Renal cortical epithelial cell (primary cell): ENCODE measurements at places on chromosomes 13 and 19. TPM values are rescaled to one million over a fixed set of nuclear protein-coding genes. Genes with fewer than 3 reads are reported as not detected.

DNA sequence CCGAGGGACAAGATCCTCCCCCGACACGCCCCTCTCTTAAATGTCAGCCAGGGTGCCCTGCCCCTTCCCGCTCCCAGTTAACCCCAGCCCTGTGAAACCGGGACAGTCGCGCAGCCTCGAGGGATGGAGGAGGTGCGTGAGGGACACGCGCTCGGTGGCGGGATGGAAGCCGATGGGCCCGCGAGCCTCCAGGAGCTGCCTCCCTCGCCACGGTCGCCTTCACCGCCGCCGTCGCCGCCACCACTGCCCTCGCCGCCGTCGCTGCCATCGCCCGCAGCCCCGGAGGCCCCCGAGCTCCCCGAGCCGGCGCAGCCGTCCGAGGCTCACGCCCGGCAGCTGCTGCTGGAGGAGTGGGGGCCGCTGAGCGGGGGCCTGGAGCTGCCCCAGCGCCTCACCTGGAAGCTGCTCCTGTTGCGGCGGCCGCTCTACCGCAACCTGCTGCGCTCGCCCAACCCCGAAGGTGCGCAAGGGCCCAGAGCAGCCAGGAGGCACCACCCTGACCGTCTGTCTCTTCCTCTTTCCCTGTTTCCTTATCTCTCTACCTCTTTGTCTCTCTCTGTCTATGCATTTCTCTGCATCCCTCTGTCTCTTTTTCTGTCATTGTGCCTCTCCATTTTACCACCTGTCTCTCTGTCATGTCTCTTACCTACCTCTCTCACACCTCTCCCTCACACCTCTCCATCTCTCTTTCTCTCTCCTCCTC lies at the start of gene NCCRP1:
Gene NCCRP1 (plus strand): TSS at position 105 of the 703 bp plus-strand sequence. CDS start 19 bp downstream, at position 124.
- DNase-seq = no peak

DNA sequence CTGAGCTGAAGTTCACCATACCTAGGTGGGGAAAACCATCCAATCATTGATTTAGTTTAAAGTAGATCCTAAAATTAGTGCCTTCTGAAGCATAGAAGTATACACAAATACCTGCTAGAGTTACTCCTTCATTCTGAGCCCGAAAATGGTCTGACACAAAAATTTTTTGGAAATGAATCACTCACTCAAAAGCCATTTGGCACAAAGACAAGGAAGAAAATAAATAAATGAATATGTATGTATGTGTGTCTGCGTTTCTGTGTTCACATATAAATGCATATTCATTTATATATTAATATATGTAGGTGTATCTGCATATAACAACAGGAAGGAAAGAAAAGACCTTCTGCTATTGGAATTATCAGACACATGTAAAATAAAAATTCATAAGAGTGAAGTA lies 614.4 kb upstream of the PCDH9 start:
- peak; percentile 6 for DNase-seq

DNA sequence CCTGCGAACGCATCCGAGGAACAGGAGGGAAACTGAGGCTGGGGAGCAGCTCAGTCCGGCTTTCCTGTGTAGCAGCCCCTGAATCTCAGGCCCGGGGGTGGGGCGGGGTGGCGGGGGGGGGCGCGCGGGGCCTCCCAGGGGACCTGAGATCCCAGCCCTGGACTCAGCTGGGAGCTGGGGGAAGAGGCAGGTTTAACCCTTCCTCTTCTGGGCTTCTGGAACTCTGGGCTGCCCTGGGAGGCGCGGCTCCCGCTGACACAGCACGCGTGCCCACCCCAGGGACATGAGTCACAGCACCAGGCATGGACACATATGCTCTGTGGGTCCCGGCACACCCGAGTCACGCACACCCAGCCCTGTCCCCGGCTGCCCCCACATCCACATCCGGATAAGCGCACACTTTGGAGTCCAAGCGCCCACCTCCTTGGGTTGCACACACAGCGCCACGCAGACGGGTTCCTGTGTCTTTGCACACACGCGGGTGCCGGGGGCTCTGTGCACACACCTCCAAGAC lies 3.5 kb upstream of the CIRBP start:
- DNase-seq = no peak

- DNase-seq = no peak
Measured at GRCh38 chr13:101655435-101655834, 203.0 kb downstream of the ITGBL1 start.

DNA sequence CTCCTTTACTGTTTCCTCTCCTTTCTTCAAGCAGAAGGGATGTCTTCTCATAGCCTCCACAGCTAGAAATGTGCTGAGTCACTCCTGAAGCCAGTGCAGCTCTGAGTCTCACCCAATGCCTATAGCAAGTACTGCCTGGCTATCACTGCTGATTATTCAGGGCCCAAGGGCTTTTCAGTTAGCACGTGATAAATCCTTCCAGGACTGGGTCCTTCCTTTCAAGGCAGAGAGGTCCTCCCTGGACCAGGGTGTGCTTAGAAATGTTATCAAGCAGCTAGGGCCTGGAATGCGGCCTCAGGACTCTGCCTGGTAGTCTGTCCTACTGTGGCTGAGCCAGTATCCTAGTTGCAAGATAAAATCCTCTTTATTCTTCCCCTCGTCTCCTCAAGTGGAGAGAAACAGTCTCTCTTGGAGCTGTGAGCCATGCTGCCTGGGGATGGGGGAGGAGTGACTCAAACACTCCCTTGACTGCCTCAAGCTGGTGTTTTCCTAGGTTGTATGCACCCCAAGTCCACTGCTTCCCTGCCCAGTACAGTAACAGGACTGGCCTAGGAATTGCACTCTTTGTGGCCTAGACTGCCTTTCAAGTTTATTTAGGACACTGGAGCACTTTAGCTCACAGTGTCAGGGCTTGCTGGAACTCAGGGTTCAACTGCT lies 198.7 kb upstream of the SERP2 start:
- peak; percentile 72 for DNase-seq

The ACP5 gene
- 0.60 and 3.1 TPM in 2 replicates for total RNA-seq

The KLK15 gene
- not detected in 2 replicates for total RNA-seq
